ENCODE measurements at places on chromosomes 7 and 10.

DNA sequence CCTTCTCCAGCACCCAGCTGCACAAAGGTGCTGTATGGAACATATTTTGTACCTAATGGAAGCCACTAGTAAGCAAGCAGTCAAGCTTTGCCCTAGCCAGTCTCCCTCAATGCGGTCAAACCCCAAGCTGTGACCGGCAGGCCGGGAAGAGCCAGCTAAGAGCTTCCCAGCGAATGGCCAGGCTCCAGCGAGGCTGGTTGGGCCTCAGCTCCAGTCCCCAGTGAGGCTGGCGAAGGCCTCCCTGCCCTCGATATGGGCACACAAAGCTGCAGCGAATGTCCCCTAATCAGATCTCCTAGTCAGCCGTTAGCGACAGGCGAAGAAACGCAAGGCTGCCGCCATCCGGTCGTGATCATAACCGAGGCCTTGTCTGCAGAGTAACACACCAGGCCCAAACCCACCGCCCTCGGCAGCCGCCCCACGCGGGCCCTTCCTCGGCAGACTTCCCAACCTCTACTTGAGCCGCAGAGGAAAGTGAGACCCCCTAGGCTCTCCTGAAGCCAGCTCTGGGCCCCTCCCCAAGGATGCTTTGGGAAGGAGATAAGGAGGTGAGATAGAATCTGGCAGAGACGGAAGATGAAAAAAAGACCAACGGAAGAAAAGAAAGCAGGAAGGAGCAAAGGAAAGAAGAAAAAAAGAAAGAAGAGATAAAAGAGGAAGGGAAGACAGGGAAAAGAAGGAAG, 3.1 kb upstream of the HOXA9 start:
- no peak for DNase-seq

DNA sequence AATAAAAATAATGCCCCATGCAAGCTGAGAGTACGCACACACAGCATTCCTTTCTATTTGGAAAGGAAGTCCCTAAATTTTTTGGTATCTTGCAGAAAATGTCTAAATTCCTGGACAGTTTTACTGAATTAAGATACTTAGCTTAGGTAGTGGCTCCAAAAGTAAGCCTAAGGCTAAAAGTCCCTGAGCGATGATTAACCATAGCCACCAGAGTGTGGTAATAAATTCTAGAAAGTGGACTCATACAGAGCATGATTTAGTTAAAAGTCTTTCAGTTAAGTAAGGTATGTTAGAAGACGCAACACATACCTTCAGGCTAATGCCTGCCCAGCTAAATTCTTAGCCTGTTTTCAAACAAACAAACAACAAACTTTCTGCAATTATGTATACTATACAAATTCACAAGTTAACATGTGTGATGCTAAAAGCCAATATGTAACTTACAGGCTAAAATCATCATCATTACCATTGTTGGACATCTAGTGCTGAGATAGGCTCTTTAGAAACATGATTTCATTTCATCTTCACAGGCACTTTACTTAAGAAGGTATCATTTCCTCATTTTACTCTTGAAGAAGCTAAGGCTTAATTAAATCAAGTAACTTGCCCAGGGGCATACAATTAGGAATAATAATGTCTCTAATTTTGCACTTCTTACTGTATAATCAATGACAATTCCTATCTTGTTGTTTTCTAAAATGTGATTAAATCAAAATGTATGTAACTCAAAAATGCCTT, 261.4 kb upstream of the YAE1 start:
- peak; percentile 25 for DNase-seq

DNA sequence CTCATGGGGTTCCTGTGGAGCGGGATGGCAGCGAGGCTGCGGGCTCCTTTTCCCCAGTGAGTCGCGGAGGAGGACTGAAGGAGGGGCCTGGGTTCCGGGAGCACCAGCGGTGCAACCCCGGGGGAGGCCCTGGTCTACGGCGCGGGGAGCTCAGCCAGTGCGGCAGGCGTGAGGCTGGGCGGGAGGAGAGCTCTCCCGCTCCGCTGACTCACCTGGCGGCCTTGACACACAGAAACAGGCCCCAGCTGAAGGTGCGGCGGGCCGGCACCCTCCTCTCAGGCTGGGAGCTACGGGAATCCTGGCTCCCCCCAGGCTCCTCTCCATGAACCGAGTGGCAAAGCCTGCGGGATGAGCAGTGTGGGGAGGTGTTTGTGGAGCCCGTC, 6.8 kb upstream of the NOM1 start:
- DNase-seq, result no peak

DNA sequence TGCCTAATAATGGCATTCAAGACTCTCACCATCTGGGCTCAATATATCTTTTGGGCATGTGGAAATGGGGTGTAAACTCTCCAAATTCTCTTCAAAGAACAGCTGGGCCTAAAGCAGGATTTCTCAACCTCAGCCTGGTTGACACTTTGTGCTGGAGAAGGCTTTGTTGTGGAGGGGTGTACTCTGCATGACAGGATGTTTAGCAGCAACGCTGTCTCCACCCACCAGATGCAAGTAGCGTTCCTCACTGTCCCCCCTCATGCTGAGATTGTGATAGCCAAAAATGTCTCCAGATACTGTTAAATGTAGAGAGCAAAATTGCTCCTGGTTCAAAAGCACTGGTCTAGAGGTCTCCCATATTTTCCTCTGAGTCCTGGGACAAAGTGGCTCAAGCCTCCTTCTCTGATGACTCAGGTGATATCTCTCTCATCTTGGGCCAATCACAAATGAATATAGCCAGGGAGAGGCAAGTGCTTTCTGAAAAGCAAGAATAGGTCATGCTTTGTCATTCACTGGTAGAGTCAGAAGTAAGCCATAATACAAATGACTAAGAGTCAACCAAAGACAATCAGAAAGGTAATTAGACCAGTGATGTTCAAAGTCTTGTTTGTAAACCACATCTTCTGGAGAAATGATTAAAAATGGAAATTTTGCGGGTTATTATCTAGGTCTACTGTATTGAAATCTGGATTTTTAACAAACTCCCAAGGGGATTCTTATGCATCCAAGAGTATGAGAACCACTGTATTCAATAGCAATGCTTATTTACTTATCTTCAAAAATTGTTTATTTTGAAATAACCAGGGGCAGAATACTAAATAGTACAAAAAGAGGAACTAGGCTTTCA, 330.8 kb downstream of the PTEN start:
- DNase-seq, result no peak

GRCh38 chr7:128014811-128015210, 16.4 kb downstream of the LRRC4 start:
- no peak for DNase-seq

- DNase-seq, result no peak
Observed at GRCh38 chr10:84525120-84525806, 196.9 kb downstream of the CCSER2 start.

DNA sequence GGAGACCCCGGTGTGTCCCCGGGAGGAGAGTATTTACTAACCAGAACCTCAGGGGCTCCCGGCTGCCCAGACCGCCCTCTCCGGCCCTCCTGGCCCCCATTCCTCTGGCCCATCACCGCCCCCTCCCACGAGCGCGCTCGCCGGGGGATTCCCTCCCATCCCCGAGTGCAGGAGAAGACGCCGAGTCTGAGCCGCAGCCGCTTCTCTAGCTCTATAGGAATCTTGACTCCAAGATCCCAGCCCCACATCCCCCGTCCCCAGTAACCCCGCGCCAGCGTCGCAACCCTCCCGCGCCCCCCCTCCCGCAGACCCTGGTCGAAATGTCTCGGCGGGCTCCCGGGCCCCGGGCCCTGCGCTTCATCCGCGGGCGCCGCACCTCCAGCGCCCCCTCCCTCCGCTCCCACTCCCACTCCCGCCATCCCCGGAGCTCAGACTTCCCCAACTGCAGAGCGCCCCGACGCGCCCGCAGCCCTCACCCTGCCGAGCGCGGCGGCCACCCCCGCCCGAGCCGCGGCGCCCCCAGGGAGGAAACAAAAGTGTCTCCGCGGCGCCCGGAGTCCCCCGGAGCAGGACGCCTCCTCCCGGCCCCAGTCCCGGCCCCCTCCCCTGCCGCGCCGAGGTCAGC, 541 bp downstream of the ELMO1 start:
- no peak for DNase-seq

DNA sequence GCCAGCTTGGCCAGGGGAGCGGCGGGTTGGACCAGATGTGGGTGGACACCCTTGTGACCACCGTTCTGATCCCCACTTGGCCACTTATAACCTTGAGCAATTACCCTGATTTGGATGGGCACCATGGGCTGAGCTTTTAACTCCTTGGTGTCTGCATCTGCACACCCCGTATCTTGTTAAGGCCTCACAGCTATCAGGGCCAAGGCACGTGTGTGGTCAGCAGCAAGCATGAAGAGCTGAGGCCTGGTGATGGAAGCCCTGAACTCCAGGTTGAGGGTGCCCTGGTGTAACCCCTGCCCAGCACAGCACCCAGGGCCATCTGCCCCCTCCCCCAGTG, 89.2 kb downstream of the ZMIZ1 start:
- no peak for DNase-seq

DNA sequence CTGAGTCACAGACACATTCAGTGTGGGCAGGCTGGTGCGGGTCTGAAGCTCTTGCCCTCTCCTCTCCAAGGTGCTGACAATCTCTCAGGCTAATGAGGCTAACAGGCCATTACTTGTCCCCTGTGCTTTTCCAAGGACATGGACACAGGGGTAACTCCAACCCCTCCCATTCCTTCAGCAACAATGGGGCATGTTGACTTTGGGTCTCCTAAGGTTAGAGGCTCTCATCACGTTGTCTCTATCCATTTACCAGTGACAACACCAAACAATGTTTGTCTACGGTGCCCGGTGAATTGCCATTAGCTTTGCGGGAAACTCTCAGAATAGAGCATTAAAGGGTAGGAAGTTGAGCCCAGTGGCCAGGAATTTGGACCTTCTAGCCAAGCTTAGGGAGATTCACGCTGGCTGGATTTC, 101.6 kb upstream of the TNS3 start:
- no peak for DNase-seq

GRCh38 chr10:102549549-102549948, 45.8 kb downstream of the SUFU start:
- no peak for DNase-seq

DNA sequence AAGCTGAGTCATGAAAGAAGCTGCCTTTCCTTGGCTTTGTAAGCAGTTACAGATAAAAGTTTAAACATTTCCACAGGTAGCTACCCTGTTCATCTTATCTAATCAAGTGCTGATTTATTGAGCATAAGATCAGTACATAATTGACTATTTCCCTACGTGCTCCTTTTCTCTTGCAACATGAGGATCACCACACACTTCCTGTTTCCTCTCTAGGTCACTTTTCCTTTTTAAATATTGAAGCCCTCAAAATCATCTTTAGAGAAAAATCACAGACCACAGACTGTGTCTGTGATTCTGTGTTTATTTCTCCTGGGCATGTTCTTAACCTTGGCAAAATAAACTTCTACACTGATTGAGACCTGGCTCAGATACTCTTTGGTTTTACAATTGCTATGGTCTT, 69.5 kb downstream of the ZNF37A start:
- no peak for DNase-seq

- DNase-seq, result no peak
Observed at GRCh38 chr7:40921589-40922315, 781.1 kb downstream of the INHBA start.

DNA sequence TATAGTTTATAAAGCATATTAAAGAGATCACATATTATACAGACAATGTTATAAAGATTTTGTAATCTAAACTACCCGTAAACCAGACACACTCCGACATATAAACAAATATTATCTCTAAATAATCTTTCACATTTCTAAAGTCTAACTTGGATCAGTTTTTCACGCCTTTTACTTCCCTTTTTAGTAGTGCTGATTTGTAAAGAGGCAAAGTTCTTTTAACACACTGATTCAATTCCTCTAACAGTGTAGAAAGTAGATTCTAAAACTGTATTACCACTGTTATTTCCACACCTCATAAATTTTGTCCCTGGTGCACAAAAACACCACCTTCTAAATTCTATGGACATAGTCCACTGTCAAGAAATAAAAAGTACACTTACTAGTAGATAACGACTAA, 230.9 kb downstream of the DOCK4 start:
- DNase-seq, result no peak

- no peak for DNase-seq
Observed at GRCh38 chr7:5429253-5429856, 5.7 kb upstream of the TNRC18 start.

- DNase-seq, result no peak
Observed at GRCh38 chr10:96370584-96371157, 11.9 kb upstream of the OPALIN start.

DNA sequence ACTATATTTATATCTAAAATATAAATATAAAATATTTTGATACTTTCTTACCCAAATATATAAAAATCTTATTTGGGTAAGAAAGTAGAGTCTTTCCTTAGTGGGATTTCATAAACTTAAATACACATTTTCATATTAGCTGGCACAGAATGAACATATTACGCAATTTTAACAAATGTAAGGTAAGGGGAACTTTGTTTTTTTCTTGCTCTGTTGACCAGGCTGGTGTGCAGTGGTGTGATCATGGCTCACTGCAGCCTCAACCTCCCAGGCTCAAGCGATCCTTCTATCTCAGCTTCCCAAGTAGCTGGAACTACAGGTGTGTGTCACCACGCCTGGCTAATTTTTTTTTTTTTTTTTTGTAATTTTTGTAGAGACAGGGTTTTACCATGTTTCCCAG, 18.3 kb downstream of the CYP26A1 start:
- DNase-seq, result no peak

GRCh38 chr10:95767884-95768556, 12.1 kb downstream of the ENTPD1 start:
- peak; percentile 5 for DNase-seq

All from BJ (cell line).